ENCODE measurements at places on chromosomes 1 and 21.
A peak's percentile ranks its signal among the peaks of the same experiment; 100 is the strongest.

GRCh38 chr1:248752161-248753028 lies 3.2 kb downstream of the LYPD8 start:
- DNase-seq = no peak

GRCh38 chr1:230509281-230509977 lies 83.3 kb upstream of the PGBD5 start:
- no peak for DNase-seq

GRCh38 chr1:37438869-37439343 lies 35.5 kb upstream of the ZC3H12A start:
- no peak for DNase-seq

DNA sequence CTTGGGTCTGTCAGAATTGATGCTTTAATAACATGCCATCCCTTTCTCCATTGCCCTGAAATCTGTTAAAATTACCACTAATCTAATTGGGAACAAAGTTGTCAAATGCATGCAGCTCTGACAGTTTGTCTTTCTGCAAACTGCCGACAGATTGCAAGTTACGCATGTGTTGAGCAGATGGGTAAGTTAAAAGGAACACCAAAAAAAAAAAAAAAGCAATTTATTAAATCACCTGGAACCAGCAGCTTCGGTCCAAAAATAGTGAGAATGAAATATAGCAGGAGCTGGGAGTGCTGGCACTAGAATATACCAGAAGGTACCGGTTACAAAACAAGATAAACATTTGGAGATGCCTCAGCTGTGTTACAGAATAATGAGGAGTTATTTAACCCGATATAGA lies 149.6 kb upstream of the C1orf87 start:
- no peak for DNase-seq

DNA sequence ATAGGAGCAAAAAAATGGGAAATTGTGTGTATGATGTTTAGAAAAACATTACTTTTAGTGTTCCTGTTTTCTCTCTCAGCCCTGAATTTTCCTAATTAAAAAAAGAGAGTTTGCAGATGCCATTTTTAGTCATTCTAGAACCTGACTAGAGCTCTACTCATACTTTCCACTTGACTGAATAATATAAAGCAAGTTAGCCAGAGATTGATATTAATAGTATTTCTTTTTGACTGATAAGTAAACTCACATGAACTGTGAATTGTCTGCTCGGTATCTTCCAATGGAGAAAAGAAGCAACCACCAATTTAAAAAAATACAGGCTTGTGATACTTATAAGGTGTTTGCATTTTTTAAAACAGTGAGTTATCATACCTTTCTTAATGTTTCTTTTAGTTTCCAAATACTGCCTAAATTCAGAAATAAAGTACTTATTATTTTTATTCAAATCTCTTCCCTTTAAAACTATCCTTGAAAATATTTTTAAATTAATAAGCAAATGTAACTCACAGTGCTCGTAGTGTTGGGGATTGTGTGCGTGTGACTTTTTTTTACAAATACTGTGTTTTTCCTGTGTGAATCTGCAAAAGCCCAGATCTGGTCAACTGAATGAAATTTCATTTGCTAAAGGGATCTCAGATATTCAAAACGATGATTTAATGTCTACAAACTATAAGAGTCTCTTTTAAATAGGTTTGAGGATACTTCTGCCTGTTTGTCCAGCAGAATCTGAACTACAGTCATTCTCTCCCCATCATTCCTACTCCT lies 9.8 kb downstream of the RAP1A start:
- no peak for DNase-seq

- DNase-seq = no peak
Measured at GRCh38 chr1:31502926-31503511, 73.3 kb upstream of the TINAGL1 start.

GRCh38 chr1:81310250-81310649 lies 490.5 kb upstream of the ADGRL2 start:
- no peak for DNase-seq

DNA sequence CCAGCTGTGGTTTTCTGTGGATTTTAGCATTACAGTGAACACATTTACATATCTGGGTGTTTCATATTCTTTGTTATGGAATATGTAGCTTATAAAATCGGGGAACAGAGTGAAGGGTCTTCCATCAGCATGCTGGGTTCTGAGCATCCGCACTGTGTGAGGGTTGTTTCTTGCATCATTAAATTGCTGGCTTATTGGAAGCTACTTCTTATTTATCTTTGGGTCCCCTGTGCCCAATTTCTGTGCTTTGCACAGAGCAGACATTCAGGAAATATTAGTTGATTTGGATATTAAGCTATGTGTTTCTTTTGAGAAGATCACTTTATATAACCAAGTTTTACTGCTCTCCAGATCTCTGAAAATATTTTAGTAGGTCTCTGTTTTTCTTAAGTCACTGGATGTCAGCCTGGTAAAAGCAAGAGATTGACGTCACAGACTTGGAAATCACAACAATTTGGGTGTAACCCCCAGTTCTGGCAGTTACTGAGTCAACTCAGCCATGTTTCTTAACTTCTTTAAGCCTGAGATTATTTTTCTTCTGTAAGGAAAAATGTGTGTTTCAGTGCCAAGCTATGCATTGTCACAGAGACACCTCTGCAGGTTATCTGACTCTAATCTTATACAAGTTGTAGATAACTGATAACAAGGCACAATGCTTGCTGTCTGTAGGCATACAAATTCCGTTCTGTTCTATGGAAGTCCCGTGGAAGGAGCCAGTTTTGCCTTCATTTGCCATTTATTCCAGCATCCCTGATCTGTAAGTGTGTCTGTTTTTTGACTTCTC lies 258.3 kb upstream of the KAZN start:
- DNase-seq = no peak

- no peak for DNase-seq
Measured at GRCh38 chr1:234375672-234376071, 2.4 kb downstream of the COA6 start.

DNA sequence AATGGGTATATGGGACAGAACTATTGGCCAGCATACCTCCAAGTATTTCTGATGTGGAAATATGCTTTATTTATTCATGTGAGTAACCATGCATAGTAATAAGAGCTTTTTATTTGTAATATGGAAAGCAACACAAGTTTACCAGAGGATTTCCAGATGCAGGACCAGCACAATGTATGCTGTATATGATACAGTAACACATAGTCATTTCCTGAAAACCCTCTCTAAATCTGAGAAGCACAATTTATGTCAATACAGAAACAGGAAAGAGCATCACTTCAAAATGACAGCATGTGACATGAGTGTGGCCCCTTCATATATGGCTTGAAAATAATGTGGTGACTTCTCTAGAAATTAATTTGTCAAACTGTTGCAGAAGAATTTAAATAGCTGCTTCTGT lies 1134.7 kb upstream of the ADGRL2 start:
- DNase-seq = no peak

DNA sequence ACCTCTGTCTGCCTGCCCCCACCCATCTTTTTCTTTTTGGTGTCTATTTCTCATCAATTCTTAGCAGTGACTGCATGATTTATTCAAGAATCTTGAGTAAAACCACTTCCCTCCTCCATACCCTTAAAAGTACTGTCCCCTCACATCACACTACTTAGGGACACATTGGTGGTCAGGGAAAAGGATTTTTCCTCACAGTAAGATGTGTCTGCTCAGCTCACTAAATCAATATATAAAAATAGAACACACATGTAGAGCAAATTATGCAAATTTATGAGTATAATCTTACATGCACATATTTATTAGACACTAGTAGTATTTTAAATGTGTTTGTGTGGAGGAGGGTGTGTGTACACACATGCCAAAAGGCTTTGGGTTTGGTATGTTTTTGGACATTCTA lies 202.0 kb downstream of the PBX1 start:
- DNase-seq = no peak

DNA sequence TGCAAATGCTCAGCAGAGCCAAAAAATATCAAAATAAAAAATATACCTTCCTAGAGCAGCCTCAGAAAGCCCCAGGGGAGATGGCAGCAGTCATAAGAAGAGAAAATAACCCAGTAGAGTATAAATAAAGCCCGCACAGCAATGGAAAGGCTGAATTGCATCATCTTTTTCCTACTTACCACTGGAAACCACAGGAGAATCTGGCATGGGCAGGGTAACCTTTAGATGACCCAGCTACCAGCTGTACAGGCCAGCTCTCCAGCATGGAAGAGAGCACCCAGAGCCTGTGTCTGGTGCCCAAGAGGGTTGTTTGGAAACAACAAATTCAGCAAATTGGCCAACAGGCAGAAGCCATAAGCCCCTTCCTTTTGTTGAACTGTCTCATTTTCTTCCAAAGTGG lies 253.1 kb downstream of the OMA1 start:
- no peak for DNase-seq

DNA sequence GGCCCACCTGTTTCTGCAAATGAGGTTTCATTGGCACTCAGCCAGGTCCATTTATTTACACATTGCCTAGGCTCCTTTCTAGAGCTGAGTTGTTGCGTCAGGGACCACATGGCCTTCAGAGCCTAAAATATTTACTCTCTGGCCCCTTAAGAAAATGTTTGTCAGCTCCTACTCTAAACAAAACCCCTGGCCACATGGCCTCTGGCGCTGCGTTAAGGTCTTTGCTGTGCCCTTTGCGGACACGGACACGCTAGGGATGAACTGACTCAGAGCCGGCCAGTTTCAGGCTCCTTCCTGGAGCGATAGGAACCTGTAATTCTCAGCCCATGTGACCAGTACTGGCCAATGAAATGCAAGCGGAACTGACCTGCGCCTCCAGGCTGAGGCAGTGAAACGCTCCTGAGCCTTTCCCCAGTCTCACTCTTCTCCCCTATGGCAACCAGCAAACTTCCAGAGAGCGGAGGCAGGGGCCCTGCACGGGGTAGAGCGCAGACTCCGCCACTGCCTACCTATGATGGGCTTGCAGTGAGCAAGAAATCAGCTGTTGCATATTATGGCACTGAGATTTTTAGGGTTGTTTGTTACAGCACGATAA lies 160.3 kb downstream of the ETS2 start:
- no peak for DNase-seq

- DNase-seq = peak; percentile 34
Measured at GRCh38 chr21:45528028-45528705, 14.1 kb downstream of the SLC19A1 start.

GRCh38 chr1:214455479-214455878 lies 95.9 kb downstream of the PTPN14 start:
- DNase-seq = no peak

DNA sequence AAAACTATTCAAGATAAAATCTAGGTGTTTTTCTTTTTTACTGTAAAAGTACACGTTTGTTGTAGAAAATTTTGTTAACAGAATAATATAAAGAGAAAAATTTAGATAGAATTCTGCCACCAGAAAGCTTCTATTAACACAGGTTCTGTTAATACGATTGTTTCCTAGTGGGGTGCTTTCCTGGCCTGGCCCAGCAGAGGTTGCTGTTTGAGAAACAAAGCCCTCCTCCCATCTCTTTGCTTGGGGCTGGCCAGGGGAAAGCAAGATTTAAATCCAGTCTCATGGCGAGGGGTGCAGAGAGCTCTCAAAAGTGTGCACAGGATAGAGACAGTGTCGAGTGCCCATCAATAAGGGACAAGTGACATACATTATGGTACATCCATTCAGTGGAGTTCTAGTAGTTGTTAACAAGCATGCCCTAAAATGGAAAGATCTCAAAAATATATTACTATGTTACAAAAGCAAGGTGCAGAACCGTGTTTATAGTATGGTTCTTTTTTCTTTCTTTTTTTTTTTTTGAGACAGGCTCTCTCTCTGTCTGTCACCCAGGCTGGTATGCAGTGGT lies 14.6 kb upstream of the ACBD3 start:
- no peak for DNase-seq

- DNase-seq = no peak
Measured at GRCh38 chr1:56547977-56548376, 31.4 kb downstream of the PLPP3 start.

DNA sequence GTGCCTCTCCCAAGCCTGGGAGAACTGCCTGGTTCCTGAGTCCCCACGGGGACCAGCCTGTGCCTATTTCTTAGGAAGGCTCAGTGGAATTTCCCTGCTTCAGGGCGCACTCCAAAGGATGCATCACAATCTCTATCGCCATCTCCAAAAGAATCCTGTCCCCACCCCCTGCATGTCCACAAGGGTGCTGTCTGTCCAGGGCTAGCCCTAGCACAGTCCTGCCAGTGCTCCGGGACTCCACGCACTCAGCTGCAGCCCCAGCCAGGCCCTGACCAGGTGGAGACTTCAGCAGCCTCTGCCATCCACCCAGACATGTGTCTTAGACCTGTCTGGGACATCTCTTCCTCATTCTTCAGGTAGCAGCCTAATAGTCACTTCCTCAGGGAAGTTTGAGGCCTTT lies 199.7 kb downstream of the GRIK3 start:
- no peak for DNase-seq

DNA sequence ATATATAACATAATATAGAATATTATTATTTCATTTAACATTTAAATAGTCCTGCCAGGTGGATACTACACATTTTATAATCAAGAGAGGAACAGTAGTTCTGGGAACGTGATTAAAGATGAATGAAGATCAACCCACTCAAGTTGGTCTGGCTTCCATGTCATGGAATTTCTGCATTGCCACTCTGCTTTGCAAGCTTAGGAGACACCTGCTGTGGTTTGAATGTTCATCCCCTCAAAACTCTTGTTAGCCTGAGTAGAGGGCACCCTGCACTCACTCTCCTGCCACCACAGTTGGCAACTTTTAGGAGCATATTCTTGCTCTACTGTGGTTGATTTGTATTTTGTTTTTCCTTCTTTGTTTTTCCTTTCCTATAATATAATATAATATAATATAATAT lies 153.2 kb downstream of the GLUL start:
- no peak for DNase-seq

DNA sequence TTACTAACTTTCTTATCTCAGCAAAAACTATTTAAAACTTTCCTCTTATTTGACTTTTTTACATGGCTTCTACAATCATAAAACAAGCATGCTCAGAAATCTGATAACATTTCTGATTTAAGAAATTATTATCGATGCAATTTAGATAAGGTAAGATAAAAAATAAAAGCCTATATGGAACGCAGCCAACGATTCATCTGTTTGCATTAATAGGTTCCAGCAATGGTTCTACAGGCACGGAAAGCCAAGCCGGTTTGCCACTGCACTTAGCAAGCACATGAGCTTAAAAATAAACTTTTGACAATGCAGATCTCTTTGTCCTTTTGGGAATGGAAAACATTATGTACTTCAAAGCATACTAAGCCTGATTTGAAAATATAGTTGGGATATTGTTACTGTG lies 77.5 kb upstream of the KCNK2 start:
- no peak for DNase-seq

DNA sequence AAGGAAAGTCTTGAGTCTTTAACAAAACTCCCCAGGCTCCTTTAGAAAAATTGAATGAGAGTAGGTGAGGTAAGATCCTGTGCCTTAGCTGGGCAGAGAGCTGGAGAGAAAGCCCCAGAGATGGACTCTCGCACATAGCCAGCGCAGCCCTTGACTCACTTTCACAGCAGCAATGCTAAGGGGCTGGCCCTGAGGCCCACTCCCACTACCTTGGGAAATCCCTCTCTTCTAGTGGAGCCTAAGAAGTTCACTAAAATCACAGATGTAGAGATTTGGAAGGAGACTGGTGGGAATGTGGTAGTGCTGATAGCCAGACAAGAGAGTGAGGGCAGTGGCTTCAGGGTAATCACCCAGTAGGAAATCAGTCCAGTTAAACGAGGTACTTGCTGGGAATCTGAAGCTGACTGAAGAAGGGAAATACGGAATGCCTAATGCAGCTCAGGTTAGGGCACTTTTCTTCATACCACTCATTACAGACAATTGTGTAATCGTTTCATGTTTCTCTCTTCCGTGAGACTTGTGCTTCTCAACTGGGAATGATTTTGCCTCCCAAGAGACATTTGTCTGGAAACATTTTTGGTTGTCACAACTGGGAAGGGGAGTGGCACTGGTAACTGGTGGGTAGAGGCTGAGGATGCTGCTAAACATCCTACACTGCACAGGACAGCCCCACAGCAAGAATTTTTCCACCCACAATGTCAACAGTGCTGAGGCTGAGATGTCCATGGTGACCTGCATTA lies 42.4 kb upstream of the LRRC8C start:
- DNase-seq = no peak

Measured in activated CD8-positive, alpha-beta memory T cell treated with anti-CD3 and anti-CD28 coated beads, Interleukin-2, amount 50 U/mL, for 48 hours (primary cell).